ENCODE measurements at places on chromosomes 4 and X.

- no peak for DNase-seq
These were observed 11.8 kb downstream of the ZNF182 start for GRCh38 chrX:47992095-47992380.

DNA sequence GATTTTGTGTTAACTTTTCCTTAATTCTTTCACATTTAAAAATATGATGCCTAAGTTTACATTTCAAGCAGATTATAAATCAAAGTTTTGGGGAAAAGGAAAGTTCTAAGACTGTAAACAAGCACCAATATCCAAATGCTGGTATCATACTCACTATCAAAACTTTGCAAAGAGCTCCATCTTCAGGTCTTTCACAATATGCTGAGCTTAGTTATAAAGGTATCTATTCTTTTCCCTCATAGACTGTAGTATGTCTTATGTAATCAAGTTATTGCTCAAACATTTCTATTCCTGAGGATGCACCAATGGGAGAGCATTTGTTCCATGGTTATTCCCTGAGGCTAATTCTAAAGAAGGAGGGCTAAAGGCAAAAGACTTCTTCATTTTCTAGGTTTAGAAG lies 207.9 kb upstream of the FAM241A start:
- no peak for DNase-seq

DNA sequence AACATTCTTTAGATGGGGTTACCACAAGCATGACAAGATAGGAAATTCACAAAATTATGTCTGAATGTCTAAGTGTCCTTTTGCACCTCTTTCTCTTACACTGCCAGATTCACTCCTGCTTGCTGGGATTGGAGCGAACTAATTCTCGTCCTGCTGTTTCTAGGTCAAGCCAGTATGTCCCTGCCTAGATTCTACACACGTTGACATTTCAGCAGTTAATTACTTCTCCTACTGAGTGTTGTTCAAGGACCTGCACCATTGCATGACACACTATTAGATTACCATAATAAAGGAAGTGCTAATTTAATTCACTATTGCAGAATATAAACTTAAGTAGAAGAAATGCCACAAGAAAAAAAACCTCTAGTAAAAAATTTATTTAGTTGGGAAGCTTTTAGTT lies 1911.7 kb downstream of the PCDH7 start:
- no peak for DNase-seq

GRCh38 chr4:14111730-14112181 lies 484.2 kb upstream of the BOD1L1 start:
- DNase-seq = no peak

GRCh38 chrX:31670245-31670644 lies 598.4 kb upstream of the FTHL17 start:
- DNase-seq = no peak

DNA sequence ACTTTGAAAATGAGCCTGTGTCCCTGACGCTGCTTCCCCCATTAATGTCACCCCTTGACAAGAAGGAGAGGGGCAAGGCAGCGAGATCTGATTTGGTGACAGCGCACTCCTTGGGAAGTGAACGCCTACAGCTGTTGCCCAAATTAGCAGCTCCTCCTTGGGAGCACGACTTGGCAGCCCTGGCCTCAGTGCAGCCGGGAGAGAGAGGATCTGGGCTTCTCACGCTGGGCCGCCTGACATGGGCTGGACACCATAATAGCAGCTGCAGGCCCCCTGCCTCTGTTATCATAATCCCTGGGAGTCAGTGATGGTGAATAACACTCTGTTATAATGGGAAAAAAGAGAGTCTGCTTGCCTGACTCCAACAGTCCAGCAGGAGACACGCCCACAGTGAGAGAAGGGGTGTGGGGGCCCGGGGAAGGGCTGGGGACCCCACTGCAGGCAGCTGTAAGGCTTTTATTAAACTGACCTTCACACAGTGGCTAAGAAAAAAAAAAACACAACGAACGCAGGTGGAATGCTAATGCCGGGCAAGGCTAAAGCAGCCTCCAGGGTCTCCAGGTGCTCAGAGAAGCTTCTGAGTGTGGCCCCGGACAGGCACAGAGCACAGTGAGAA lies 73.3 kb downstream of the PSAPL1 start:
- no peak for DNase-seq

- no peak for DNase-seq
These were observed 294.7 kb downstream of the NAF1 start for GRCh38 chr4:162871990-162872389.

- no peak for DNase-seq
These were observed 1766.3 kb upstream of the PCDH10 start for GRCh38 chr4:131382839-131383238.

GRCh38 chrX:10457092-10457491 lies 163.3 kb downstream of the MID1 start:
- no peak for DNase-seq

GRCh38 chrX:149807747-149808458 lies 26.2 kb downstream of the MAGEA9 start:
- DNase-seq = no peak

GRCh38 chr4:8662776-8663175 lies 70.2 kb downstream of the CPZ start:
- no peak for DNase-seq

DNA sequence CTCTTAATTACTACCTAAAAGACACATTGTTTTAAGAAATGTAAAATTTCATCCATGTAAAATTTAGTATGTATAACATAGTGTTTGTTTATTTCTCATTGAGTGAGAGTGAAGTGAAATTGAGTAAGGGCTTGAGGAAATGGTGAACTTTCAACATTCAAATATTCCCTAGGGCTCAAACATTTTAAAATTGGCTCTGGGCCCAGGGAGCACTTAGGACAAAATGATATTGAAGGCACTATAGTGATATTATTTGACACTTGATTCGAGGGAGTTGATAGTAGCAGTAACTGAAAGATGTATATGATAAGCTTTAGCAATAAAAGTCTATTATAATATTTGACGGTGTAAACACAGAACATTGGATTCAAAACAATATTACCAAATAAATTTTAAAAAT lies 1244.0 kb upstream of the TENM3 start:
- DNase-seq = no peak

GRCh38 chr4:114177628-114178027 lies 198.2 kb upstream of the ARSJ start:
- DNase-seq = no peak

GRCh38 chr4:159376289-159376688 lies 273.4 kb downstream of the RAPGEF2 start:
- no peak for DNase-seq

GRCh38 chr4:89245459-89245858 lies 62.1 kb downstream of the GPRIN3 start:
- no peak for DNase-seq

DNA sequence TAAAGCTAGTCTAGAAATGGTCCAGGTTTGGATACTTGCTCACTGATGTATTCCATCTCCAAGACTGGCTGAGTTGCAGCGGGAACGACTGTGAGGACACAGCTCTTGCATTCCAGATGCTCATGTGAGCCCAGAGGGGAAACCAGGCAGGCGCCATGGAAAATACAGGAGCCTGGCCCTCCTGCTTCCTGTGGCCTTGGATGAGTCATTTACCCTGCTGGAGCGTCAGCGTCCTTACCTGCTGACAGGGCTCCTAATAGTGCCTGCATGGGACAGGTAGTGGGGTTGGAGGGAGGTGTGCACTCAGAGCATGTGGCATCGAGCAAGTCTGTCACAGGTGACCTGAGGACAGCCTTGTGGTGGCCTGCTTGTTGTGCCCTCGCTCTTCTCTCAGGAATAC lies 69.4 kb downstream of the NSG1 start:
- no peak for DNase-seq

GRCh38 chr4:51840781-51841180 lies 2.2 kb upstream of the DCUN1D4 start:
- DNase-seq = no peak

DNA sequence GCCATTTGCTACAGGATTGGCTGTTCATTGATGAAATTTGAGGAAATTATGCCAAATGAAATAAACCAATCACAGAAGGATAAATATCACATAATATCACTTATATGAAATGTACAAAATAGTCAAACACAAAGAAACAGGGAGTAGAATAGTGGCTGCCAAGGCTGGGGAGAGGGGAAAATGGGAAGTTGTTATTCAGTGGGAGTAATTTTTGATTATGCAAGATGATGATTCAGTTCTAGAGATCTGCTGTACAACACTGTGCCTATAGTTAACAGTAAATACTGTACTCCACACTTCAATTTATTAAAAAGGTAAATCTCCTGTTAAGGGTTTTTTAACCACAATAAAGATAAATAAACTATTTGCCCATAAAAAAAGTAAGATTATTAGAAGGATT lies 101.1 kb downstream of the TMA16 start:
- DNase-seq = no peak

GRCh38 chr4:77076889-77077635 lies 1.3 kb upstream of the CCNI start:
- no peak for DNase-seq

GRCh38 chr4:137283737-137284136 lies 248.6 kb downstream of the PCDH18 start:
- DNase-seq = no peak

DNA sequence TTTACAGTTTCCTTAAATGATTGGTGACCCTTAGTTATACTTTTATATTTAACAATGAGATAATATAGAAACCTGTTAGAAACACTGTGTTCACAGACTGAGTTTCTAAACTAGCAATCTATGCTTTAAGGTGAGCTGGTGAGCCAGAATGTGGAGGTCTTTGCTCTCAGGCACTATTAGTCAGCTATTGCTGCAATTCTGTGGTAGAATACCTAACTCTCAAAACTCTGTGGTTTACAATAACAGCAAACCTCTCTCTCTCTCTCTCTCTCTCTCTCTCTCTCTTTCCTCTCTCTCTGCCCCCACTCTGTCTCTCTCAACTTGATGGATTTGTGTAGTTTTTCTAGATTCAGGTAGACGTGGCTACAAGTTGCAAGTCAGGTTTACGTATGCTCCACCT lies 17.6 kb upstream of the LCORL start:
- DNase-seq = no peak

- no peak for DNase-seq
These were observed 33.2 kb upstream of the OCIAD2 start for GRCh38 chr4:48939785-48940184.

- no peak for DNase-seq
These were observed 208.8 kb upstream of the CLNK start for GRCh38 chr4:10893395-10893794.

GRCh38 chrX:135625995-135626394 lies 87.4 kb upstream of the CT45A1 start:
- DNase-seq = no peak

- DNase-seq = no peak
These were observed 1.6 kb downstream of the SCML1 start for GRCh38 chrX:17738737-17739535.

DNA sequence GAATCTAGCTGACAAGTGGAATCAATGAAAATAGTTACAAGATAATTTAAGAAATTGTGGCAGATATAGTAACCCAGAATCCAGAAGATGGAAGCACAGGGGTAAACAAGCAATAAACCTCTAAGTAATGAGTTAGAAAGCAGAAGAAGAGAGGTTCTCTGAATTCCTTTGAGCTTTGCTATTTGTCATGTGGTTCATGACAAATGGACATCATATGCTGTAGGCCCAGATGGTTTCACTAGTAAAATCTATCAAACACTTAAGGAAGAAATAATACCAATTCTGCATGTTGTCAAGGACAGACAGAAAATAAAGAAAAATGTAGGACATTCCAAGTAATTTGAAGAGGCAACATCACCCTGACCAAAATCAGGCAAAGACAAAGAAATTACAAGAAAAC lies 480.8 kb upstream of the INTU start:
- DNase-seq = no peak

- no peak for DNase-seq
These were observed 104.6 kb upstream of the BMPR1B start for GRCh38 chr4:94653095-94653649.

DNA sequence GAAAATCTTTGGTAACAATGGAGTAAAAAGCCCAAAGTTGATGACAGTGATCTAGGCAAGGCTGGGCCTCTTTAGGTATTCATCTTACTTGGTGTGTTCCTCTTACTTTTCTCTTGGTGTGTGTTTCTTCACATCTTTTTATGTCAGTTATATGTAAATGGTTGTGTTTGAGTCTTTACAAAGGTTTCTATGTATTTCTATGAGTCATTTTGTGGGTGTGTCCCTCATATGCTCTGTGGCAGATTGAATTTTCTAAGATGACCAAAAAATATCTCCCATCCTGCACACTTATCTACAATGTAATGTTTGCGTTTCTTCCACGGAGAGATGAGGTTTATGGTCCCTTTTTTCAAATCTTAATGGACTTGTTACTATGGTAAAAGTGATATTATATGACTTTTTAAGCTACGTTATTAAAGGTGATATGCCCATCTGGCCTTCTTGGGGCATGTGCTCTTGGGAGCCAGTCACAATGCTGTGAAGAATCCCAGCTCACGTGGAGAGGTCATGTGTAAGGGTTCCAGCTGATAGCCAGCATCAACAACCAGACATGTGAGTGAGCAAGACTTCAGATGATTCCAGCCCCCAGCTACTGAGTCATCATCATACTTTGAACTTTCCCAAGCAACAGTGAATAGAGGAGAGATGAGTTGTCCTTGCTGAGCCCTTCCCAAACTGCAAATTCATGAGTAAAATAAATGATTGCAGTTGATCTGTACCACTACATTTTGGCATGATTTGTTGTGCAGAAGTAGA lies 126.9 kb downstream of the CBLL2 start:
- no peak for DNase-seq

Measured in stimulated activated CD4-positive, alpha-beta T cell treated with anti-CD3 and anti-CD28 coated beads, Interleukin-1b, Interleukin-23, amount 100 ng/mL, for 24 hours (primary cell).